Stimulated activated CD4-positive, alpha-beta T cell treated with anti-CD3 and anti-CD28 coated beads, TNF-alpha, amount 100 ng/mL, for 48 hours (primary cell): ENCODE measurements at places on chromosomes 5 and 9.

GRCh38 chr9:123033864-123034601 is 566 bp downstream of the GPR21 start:
- DNase-seq, result no peak

- DNase-seq, result no peak
Observed at GRCh38 chr9:134293031-134293521, 33.2 kb upstream of the RXRA start.

- DNase-seq, result no peak
Observed at GRCh38 chr9:77166193-77166592, 11.1 kb upstream of the VPS13A start.

DNA sequence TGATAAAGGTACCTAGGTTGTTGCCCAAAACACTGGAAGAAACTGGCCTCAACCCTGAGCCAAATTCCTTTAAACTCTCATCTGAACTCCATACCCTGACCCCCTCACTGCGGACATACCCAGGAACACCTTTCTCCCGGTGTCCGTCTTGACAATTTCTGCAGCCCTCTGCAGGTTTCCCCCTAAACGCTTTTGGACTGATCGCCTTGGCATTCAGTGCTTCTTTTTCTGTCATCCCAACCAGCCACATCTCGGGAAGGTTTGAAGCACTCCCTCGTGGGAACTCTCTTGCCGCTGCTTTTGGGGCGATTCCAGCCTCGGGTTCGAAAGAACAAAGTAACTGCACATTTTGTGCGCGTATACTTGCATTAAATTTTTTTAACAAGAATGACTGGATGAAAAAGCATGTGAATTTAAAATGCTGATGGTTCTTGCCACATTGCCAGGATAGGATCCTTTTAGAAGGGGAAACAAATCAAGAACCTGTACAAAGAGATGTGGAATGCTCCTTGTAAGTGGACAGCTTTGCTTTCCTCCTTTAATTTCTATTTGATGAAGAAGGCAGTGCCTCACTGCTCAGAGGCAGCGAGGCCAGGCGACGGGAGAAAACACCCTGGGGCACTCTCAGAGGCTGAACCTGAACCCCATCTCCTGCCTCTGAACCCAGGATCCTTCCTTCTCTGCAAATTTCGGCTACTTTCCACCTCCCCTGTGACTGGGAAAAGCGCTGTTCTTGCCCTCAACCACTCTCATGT is 615 bp downstream of the PSMD5 start:
- no peak for DNase-seq

DNA sequence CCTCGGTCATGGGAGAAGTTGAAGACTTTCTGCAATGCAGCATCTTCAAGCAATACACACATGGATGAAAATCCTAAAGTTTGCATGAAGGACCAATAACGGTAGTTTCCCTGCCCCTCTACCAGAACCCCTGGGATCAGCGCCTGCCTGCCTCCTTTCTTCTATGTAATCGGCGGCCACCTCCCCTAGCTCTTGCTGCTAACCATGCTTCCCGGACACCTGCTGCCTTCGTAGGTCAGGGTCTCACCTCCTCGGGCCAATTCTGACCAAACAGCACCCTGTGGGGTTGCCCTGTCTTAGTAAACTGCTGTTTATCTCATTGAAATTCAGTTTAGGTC is 388 bp upstream of the MED10 start:
- no peak for DNase-seq

- DNase-seq, result no peak
Observed at GRCh38 chr9:134210511-134210907, 46.1 kb upstream of the RNU6ATAC start.

- DNase-seq, result no peak
Observed at GRCh38 chr5:54717459-54717858, 199.9 kb downstream of the SNX18 start.

DNA sequence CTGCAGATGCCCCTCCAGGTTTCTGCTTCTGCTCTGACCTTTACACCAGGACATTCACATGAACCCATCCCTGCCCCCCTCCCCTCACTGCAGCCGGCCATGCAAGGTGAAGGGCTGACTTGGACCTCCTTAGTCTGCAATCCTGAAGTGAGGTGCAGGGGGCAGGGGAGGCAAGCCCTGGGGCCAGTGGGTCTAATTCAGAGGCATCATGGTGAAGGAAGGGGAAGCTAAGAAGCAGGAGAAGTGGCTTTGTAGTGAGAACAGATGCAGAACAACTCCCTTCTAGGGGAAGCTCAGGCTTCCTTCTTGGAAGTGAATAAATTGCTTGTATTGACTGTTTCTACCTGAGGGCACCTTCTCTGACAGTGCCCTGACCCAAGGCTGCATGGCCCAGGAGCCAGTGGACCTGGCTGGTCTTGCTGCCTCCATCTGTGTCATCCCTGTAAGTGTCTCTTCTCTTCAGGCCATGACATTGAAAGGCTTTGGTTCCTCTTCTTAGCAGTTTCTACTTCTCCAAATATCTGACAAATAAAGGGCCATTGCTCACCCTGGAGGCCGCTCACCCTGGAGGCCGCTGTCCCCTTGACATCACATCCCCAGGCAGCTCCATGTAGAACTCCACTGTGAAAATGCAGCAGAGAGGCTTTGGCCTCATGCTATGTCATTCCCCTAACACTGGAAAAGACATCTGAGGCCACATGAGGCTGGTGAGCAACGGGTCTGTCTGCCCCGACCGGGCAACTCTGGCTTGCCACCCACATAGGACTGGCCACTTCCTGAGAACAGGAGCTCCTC is 55.3 kb downstream of the GADD45G start:
- DNase-seq, result no peak

- DNase-seq, result no peak
Observed at GRCh38 chr9:2623288-2624050, 1.9 kb downstream of the VLDLR start.

- no peak for DNase-seq
Observed at GRCh38 chr5:138454121-138454520, 11.2 kb upstream of the EGR1 start.

- DNase-seq, result no peak
Observed at GRCh38 chr5:53890490-53890889, 330.1 kb downstream of the NDUFS4 start.

- no peak for DNase-seq
Observed at GRCh38 chr5:89287964-89288363, 405.0 kb upstream of the MEF2C start.

GRCh38 chr5:6319116-6319515 is 59.2 kb downstream of the MED10 start:
- DNase-seq, result no peak

- no peak for DNase-seq
Observed at GRCh38 chr9:98940276-98940675, 3.4 kb upstream of the COL15A1 start.

DNA sequence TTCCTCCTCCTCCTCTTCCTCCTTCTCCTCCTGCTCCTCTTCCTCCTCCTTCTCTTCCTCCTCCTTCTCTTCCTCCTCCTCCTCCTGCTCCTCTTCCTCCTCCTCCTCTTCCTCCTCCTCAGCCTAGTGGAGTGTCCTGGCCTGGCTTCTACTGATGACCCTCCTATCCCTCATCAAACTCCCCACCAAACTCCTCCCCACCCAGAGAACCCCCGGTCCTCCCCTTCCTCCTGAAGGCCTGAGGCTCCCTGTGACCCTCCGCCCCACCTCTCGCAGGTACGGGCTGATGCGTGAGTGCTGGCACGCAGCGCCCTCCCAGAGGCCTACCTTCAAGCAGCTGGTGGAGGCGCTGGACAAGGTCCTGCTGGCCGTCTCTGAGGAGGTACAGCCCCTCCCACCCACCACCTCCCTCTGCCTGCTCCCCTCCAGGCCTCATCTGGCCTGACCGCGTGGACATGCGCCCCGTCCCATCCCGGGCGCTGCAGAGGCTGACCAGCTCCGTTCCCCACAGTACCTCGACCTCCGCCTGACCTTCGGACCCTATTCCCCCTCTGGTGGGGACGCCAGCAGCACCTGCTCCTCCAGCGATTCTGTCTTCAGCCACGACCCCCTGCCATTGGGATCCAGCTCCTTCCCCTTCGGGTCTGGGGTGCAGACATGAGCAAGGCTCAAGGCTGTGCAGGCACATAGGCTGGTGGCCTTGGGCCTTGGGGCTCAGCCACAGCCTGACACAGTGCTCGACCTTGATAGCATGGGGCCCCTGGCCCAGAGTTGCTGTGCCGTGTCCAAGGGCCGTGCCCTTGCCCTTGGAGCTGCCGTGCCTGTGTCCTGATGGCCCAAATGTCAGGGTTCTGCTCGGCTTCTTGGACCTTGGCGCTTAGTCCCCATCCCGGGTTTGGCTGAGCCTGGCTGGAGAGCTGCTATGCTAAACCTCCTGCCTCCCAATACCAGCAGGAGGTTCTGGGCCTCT is 10.6 kb downstream of the FGFR4 start:
- no peak for DNase-seq

GRCh38 chr5:132098621-132099020 is 25.0 kb downstream of the CSF2 start:
- no peak for DNase-seq

GRCh38 chr5:130286971-130287370 is 382.7 kb downstream of the CHSY3 start:
- DNase-seq, result no peak

DNA sequence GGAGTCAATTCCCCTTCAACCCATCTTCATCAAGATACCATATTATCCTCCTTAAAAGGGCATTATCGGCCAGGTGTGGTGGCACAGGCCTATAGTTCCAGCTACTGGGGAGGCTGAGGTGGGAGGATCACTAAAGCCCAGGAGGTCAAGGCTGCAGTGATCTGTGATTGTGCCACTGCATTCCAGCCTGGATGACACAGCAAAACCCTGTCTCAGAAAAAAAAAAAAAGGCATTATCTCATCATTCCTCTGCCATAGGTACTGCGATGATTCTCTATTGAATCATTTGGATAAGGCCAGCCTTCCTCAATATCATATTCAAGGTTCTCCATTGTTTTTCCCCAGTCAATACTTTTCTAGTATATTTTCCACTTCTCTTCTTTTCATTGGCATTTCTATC is 39.2 kb upstream of the RAB3C start:
- no peak for DNase-seq

GRCh38 chr5:92401-93220 is 643 bp downstream of the PLEKHG4B start:
- no peak for DNase-seq

DNA sequence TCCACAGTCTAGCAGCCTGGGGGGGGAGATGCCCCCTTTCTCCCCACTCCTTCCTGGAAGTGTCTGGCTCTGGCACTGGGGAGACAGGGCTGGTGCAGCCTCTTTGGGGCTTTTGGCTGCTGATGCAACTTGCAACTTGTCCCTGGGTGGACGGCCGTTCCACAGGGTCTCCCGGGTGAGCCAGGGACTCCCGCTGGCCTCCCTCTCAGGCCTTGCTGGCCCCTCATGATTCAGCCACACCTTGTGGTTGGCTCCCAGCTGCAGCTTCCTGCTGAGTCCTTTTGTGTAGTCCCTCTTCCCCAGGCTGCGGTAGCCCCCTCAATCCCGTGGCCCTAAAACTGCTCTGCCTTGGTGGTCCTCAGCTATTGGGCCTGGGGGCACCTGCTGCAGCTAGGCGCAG is 283.5 kb downstream of the PBX3 start:
- no peak for DNase-seq

DNA sequence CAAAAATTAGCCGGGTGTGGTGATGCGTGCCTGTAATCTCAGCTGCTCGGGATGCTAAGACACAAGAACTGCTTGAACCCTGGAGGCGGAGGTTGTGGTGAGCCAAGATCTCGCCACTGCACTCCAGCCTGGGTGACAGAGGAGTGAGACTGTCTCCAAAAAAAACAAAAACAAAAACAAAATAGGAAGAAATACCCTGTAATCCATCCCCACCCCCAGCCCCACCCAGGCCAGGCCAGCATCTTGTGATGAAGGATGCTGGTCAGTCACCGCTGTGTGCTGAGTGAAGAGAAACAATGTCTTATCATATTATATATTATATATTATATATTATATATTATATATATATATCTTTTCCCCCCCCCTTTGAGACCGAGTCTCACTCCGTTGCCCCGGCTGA is 15.4 kb upstream of the CCIN start:
- DNase-seq, result no peak

DNA sequence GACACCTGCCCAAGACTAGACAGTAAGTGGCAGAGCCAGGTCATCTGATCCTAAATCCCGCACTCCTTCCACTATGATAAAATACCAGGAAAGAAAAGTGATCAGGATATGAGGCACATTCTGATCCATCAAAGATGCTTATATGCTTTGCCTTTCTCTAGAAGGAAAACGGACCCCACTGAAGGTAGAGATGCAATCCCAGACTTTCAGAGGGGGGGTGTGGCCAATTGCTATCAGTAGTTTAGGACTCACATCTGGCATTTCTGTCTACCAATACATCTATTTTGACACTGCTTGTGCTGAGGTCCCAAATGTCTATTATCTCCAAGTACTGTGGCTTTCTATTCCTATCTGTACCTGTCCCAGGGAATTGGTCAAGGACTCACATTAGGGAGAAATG is 1.7 kb downstream of the TRIM52 start:
- no peak for DNase-seq

- DNase-seq, result no peak
Observed at GRCh38 chr9:104287253-104287878, 193.3 kb downstream of the SMC2 start.

DNA sequence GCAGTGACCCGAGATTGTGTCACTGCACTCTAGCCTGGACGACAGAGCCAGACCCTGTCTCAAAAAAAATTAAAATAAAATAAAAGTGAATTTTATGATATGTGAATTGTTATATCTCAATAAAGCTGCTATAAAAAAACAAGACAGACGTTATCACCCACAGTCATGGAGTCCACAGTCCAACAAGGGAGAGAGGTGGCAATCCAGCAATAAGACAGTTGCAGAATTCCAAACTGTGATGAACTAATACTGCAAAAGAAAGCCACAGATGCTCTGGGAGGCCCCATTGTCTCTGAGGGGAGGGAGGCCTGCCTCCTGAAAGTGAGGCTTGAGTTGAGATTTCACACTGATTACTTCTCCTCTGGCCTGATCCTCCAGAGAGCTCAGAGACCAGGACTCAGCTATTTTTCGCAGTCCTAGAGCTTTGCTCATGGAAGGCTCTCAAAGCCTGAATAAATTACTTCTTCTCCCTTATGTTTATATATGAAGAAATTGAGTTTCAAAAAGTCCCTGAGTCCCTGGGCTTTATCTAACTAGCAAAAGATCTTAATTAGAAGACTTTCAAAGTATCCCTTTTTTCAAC is 28.0 kb downstream of the CCNJL start:
- no peak for DNase-seq

DNA sequence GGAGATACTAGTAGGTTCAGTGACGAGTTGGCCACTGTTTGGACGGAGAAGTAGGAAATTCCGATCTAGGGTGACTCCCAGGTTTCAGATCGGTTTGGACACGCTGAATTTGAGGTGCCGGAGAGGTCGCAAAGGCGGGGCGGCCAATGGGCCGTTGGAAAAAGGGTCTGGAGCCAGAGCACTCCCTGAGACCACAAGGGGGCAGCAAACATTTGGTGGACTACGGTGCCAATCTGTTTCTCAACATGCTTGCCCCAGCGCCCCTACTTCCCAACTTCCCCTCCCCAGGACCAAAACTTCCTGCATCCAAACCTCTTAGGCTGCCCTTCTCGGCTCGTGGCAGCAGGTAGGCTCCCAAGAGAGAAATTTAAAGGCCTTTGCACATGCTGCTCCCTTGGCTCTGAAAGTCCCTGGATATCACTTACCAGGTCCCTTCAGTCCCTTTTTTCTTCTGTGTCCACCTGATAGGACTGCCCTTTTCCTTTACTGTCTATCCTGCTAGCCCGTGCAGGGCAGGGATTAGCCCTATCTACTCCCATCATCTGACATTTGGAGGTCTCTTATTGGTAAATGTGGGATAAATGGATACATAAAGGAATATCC is 992 bp upstream of the RPP25L start:
- peak; percentile 46 for DNase-seq
